SHP77 (cell line): ENCODE measurements at places on chromosomes 3 and 15.

- no peak for DNase-seq
Measured at GRCh38 chr15:28902856-28903255, 17.1 kb downstream of the APBA2 start.

DNA sequence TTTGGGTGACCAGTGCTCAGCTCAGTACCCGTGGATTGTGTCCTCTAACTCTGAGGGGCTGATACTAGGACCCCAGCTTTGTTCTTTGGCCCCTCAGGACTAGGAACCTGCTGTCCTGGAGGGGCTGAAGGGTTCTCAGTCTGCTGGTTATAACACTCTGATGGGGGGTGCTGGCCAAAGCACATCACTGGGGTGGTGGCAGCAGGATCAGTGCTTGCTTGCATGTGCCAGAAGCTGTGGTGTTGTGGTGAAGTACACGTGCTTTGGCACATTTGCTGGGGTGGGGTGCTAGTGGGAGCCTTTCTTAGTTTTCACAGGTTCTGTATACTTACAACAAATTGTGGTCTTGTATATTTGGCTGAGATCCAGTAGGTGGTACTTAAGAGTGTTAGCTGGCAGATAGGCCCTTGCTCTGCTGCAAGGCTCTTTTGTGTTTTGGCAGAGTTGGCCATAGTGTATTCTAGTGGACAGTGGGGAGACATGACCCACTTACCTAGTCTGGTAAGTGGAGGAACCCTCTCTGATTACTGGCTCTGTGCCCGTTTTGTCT, 344.3 kb downstream of the EDEM1 start:
- DNase-seq = no peak

DNA sequence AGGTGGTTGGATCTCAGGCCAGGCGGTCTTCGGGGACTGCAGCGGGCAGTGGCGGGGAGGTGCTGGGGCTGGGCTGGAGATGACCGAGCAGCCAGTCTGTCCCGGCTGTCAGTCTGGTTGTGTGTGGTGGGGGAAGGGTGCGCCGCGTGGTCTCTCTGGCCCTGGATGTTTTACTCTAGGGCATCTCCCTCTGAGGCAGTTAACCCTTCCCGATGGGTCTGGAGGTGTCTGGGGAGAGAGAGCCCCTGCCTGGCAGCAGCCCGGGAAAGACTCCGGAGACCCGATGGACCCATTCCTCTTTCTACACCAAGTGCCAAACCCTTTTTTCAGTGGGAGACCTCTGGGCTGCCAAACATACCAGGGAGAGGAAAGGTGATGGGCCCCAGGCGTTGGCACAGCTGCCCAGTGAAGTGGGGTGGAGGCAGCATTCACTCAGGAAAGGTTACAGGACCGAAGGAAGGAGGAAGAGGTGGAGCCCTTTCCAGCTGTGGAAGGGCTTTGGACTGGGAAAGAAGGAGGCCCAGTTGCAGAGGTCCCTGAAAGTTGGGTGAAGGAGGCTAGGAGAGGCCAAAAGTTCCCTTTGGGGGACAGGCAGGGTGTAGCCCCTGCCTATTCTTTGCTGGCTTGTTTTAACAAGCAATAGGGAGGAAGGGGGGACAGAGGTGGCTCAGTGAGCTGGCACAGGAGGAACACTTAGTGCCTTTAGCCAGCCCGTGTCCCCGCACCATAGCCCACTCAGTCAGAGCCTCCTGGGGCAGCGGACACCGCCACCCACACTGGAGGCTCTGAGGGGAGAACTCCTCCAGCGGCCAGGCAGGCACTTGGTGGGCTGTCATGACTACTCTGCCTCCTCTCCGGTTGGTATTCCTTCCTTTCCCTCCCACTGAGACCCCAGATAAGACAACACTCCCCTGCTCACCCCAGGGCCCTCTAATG, 2.7 kb upstream of the BAHD1 start:
- DNase-seq = no peak

- DNase-seq = no peak
Measured at GRCh38 chr3:52215351-52215750, 10.1 kb downstream of the TLR9 start.

- DNase-seq = no peak
Measured at GRCh38 chr3:62521464-62522105, 148.2 kb upstream of the FEZF2 start.

DNA sequence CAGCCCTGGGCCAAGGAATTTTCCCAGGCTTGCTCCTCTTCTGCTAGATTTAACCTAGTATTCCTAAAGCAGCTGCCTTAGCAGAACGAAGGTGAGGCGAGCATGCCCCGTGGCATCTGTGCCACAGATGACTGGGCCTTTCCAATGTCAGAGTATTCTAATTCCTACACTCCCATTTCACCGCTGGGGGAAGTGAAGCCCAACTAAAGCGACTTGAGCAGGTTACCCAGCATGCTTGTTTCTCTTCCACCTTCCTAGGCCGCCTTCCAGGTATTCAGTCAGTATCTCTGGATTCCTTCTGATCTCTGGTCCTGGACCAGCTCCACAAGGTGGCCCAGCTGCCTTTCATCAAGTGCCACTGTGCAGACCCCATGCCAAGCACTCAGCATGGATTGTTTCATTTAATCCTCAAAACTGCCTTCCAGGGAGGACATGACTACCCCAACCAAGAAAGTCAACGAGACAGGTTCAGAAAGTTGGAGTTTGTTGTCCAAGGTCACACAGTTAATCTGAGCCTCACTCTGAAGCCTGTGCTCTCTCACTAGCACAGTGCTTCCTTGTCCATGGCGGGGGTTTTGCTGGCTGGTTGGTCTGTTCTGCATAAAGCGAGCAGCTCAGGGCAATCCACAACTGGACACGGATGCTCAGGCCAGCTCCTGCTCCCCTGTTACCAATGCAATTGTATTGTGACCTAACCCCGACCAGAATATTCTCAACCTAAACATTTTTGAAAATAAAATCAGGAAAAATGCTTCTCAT, 15.1 kb downstream of the MYO5C start:
- no peak for DNase-seq

- DNase-seq = no peak
Measured at GRCh38 chr15:91407269-91407889, 307.3 kb downstream of the SV2B start.

GRCh38 chr3:29554566-29554965, 273.7 kb downstream of the RBMS3 start:
- no peak for DNase-seq

GRCh38 chr3:57068437-57069089, 8.1 kb downstream of the SPATA12 start:
- DNase-seq = no peak

DNA sequence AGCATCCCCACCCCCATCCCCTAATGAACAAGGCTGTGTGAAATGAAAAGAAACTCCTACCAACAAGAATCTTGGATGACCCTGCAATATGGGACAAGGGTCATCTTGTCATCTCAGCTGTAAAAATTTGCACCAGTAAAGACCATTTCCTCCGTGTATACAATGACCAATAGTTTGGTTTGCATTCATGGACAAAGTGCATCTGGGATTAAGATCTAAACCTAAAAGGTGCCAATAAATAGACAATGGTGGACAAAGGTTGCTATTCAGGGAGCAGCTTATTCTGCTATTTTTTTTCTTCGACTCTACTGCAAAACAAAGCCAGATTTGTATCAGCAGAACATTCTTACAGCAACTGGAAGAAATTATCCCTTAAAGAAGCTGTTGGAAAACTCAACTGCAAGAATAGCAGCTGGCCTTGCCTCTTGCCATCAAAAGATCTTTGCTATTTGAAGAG, 8.0 kb downstream of the MGLL start:
- DNase-seq = no peak

- DNase-seq = no peak
Measured at GRCh38 chr3:45486136-45486535, 97.8 kb downstream of the LARS2 start.

- DNase-seq = no peak
Measured at GRCh38 chr3:116048991-116049390, 396.3 kb downstream of the LSAMP start.

DNA sequence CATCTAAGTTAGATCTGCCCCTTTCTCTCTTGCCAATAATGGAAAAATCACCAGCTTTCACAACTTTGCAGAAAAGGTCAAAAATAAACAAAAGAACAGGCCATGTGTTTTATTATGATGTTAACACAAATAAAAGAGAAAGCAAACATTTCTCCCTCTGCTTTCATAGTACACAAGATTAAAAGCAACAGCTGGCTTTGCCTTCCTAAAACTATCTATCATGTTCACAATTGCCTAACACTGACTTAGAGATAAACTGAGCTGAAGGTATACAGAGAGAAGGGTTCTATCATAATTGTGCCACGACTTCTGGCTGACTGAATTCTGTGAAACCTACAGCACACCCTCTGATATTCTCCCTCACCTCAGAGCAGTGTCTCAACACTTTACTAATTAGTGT, 29.4 kb downstream of the AADAC start:
- peak; percentile 24 for DNase-seq

GRCh38 chr3:123757281-123757940, 126.7 kb downstream of the MYLK start:
- peak; percentile 19 for DNase-seq

- no peak for DNase-seq
Measured at GRCh38 chr3:67605377-67605776, 49.0 kb downstream of the SUCLG2 start.

GRCh38 chr3:67648701-67649100, 5.7 kb downstream of the SUCLG2 start:
- DNase-seq = no peak

GRCh38 chr3:78726545-78726944, 1041.3 kb downstream of the ROBO1 start:
- DNase-seq = no peak

- no peak for DNase-seq
Measured at GRCh38 chr15:66886241-66886675, 179.1 kb upstream of the SMAD3 start.

DNA sequence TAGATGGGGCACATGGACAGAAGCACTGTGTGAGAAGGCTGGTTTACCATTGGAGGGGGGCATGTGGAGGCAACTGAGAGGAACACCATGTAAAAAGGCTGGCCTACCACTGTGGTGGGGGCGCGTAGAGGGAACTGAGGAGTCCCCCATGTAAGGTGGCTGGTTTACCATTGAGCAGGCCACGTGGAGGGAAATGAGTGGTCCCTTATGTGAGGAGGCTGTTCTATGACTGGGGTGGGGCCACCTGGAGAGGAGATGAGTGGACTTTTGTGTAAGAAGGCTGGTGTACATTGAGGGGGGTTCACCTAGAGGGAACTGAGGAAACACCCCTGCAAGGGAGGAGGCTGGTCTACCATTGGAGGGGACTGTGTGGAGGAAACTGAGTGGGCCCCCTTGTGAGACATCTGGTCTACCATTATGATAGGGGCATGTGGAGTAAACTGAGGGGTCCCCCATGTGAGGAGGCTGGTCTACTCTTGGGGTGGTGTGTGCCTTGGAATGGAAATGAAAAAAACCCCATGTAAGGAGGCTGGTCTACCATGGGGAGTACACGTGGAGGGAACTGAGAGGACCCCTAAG, 156.9 kb downstream of the FBLN2 start:
- no peak for DNase-seq

GRCh38 chr3:81788610-81789009, 27.2 kb upstream of the GBE1 start:
- DNase-seq = no peak

GRCh38 chr3:14767245-14768051, 51.3 kb upstream of the FGD5 start:
- DNase-seq = no peak

DNA sequence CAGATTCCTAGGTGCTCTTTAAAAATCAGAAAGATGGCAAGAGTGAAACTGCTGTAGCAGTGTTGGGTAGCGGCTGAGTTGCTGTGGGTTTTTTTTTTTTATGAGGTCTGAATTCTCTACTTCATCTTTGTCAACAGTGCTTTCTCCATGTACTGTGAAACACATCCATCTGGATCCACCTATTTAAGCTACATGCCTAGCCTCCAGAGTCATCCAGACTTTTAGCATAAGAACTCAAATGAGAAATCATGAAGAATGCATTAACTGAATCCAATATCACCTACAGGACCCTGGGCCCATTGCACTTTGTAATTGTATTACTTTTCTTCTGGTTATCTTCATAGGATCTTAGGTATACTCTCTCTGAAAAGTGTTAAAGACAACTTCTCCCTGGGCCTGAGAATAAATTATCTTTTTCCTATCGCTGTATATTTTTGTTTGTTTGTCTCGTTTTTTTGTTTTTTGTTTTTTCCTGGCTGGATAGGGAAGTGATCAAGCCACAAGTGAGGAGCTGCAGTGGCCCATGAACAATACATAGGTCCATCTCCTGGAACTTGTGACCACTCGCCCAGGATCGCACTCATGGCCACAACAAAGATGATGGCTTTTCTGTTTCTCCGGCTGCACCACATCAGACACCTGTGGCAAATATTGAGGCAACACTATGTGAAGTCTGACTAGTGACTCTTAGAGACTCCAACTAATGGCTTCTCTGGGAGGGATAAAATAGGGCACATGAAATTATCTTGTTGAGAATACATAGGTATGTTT, 609.9 kb upstream of the AGTR1 start:
- no peak for DNase-seq

- no peak for DNase-seq
Measured at GRCh38 chr3:128879991-128880390, 571 bp downstream of the ACAD9 start.

GRCh38 chr3:131636266-131636775, 133.6 kb upstream of the MRPL3 start:
- DNase-seq = peak; percentile 23

DNA sequence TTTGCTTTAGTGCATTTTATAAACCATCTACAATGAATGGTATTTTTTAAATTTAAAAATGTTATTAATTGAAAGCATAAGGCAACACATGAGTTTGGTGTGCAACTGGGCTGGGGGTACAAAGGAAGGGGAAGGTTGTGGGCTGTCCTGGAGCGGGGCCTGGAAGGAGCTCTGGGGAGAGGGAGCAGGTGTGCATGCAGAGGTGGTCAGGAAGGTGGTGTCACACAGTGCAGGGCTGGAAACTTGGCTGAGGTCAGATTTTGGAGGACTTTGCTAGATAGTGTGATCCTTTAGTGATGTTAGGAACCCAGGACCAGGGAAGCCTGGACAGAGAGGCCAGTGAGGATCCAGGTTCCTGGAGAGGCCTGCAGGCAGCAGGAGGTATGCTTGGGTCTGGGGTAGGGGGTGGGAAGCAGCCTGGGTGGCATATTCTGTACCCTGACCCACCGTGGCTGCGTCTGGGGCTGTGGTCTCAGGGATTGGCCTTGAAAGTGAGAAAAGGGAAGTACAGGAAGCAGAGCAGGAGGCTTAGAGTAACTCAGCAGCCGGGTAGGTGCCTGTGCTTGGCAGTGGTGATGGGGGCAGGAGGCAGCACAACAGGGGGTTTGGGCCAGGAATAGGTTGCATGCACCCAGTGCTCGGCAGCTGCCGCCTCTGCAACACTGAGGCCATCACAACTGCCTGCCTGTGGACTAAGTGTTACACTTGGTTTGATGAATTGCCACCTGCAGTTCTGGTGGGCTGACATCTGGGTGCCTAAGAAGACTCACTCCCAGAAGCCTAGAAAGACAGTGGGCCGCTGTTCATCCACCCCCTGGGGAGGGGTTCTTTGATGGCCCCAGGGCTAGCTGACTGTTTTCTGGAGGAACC, 33.0 kb downstream of the KY start:
- no peak for DNase-seq

- no peak for DNase-seq
Measured at GRCh38 chr3:129888771-129889170, 4.7 kb downstream of the TMCC1 start.
